A549 treated with ZK216348 at 1 μM for 4 hours (cell line): ENCODE measurements at places on chromosomes 12 and 14. TPM values are rescaled to one million over a fixed set of nuclear protein-coding genes. Genes with fewer than 3 reads are reported as not detected.

The SLC5A8 gene
- not detected in 5 replicates for total RNA-seq

The CLEC6A gene
- total RNA-seq = not detected in 5 replicates

The ABCC9 gene
- total RNA-seq = not detected in 5 replicates

The KCNC2 gene
- not detected in 5 replicates for total RNA-seq

The SYCP3 gene
- not detected in 5 replicates for total RNA-seq
